GM13976 (cell line): ENCODE measurements at places on chromosomes 11 and 22.

- DNase-seq, result no peak
Observed at GRCh38 chr11:11036185-11036847, 178.5 kb upstream of the ZBED5 start.

- DNase-seq, result peak; percentile 83
Observed at GRCh38 chr11:45102810-45103621, 43.4 kb upstream of the PRDM11 start.

DNA sequence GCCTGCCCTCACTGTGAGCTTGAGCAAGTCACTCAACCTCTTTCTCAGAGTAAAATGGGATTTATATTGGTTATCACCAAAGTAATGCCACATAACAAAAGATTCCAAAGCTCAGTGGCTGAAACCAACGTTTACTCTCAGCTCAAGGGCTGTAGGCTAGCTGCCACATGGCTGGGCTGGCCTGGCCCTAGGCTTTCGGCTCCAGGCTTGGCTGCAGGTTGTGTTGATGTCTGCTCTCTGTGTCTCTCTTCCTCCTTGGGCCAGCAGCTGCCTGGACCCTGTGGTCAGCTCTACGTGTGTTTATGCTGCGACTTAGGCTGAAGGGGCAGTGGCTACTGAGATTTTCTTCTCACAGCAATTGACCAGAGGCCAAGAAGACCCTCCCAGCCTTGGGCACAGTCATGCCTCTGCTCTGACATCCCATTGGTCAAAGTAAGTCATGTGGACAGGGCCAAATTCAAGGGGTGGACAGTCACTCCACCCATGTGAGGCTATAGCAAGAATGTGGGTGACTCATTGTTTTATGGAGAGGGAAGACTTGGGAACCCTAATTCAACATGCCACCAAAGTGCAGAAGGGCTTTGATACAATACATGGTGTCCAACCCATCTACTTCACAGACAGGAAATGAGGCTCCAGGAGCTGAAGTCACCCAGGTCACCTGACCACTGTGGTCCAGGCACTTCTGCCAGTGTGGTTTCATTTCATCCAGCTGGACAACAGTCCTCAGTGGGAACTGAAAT, 90.6 kb downstream of the TSPAN18 start:
- DNase-seq, result no peak

DNA sequence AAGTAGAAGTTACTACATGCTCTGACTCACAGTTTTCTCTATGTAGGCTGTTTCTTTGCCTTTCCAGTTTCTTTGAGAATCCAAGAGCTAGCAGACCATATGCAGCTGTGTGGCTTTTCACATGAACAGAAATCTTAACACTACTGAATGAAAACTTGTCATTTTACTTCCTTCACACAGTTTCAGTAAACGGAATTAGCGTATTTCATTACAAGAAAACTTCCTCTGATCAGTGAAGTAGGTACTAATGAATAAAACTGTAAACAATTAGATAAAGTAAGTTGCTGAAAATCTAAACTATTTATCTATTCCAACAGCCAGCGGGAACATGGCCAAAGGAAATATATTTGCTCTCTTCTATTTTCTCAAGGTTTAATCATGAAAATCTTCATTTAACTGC, 953.2 kb downstream of the LRRC4C start:
- DNase-seq, result no peak

- DNase-seq, result no peak
Observed at GRCh38 chr11:26017322-26017860, 314.5 kb upstream of the ANO3 start.

- no peak for DNase-seq
Observed at GRCh38 chr22:33720166-33720878, 200.0 kb downstream of the LARGE1 start.

- DNase-seq, result no peak
Observed at GRCh38 chr11:116334596-116334995, 438.2 kb downstream of the BUD13 start.

- no peak for DNase-seq
Observed at GRCh38 chr11:67120456-67120855, 1.4 kb downstream of the KDM2A start.

DNA sequence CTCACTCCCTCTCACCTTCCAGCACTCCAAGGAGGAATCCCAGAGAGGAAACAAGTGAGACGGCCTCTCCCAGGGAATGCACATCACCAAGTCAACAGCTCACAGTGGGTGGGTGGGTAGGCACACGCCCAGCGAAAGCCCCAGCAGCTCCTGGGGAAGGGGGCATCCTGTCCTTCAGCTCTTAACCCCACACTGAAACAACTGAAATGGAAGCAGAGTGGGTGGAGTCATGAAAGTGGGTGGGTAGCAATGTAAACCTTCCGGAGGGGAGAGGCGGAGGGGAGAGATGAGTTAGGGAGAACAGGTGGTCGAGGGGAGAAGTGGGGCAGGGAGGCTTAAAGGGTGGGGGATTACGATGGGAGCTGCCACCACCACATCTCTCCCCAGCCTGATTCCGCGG, 5.4 kb downstream of the MCHR1 start:
- no peak for DNase-seq

- DNase-seq, result peak; percentile 60
Observed at GRCh38 chr11:115924744-115925567, 420.7 kb upstream of the CADM1 start.

- no peak for DNase-seq
Observed at GRCh38 chr22:27419473-27419872, 382.1 kb downstream of the MN1 start.

- DNase-seq, result no peak
Observed at GRCh38 chr22:45010532-45010900, 711 bp upstream of the PHF21B start.

GRCh38 chr11:46202149-46202548, 75.3 kb upstream of the CREB3L1 start:
- DNase-seq, result no peak

DNA sequence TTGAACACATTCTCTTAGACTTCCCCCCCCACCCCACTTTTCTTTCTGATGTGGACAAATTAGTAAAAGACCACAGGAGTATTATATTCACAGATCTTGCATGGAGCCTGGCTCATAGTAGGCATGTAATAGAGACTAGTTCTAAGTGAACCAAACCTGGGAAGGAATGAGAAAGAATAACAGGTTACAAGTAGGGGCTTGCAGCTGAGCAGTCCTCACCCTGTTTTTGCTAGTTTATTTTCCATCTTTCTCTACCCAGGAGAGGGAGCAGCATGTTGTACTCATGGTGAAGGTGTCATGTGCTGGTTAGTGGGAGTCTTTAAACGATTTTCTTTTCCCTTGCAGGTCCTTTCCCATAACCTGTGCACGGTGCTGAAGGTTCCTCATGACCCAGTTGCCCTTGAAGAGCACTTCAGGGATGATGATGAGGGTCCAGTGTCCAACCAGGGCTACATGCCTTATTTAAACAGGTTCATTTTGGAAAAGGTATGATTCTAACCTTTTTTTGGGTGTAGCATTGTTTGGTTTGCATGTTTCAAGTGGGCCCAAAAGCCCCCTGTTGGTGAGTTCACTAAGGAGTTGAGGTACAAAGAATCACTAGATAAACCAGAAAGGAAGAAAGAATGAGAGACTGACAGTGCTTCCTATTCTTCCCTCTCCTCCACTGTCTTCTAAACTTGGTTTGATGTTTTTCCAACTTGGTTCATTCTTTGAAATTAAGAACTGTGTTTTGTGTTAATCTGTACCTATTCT, 30.1 kb downstream of the SWAP70 start:
- DNase-seq, result no peak

DNA sequence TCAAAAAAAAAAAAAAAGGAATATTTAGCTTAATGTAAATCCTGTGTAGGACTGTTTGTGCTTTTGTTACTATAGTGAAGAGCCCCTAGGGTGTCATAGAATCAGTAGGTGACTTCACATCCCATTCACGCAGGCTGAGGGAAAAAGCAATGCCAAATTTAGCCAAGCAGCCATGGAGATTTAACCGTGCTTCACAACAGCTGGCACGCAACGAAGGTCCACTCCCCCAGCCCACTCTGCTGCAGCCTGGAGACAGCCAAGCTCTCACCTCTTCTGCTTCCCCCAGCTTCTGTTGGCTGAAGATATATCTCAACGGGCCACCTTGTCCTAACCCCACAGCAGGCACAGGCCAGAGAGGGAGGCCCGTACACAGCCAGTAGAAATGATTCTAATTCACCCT, 78.8 kb upstream of the BID start:
- no peak for DNase-seq

DNA sequence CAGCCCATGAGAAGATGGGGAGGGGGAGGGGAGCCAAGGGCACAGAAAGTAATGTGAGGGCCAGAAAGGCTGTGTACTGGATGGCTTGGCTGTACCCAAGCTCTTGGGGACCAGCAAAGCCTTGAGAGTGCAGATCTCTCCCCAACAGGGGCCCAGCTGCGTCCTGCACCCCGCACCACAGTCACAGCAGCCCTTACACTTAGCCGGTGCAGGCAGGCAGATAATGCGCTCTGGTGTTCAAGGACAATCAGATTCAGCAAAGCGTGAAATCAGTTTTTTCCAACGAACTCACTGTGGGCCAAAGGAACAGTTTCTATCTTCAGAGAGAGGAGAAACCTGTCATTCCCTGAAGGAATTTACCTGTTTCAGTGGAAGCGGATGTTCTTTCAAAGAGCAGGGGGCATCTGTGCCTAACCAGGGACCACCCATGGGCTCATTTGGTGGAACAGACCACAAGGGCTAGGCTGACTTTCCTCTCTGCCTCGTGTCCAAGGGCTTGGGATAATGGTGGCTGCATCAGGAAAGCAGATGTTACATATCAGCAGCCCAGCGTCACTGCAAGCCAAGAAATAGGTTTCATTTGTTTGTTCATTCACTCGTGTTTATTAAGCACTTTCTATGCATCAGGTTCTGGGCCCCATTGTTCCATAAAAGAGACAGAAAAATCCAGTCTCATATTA, 81.2 kb upstream of the SPON1 start:
- DNase-seq, result no peak

- no peak for DNase-seq
Observed at GRCh38 chr22:45317551-45318167, 7.9 kb downstream of the FAM118A start.

GRCh38 chr11:67505605-67506396, 638 bp upstream of the PITPNM1 start:
- peak; percentile 85 for DNase-seq

DNA sequence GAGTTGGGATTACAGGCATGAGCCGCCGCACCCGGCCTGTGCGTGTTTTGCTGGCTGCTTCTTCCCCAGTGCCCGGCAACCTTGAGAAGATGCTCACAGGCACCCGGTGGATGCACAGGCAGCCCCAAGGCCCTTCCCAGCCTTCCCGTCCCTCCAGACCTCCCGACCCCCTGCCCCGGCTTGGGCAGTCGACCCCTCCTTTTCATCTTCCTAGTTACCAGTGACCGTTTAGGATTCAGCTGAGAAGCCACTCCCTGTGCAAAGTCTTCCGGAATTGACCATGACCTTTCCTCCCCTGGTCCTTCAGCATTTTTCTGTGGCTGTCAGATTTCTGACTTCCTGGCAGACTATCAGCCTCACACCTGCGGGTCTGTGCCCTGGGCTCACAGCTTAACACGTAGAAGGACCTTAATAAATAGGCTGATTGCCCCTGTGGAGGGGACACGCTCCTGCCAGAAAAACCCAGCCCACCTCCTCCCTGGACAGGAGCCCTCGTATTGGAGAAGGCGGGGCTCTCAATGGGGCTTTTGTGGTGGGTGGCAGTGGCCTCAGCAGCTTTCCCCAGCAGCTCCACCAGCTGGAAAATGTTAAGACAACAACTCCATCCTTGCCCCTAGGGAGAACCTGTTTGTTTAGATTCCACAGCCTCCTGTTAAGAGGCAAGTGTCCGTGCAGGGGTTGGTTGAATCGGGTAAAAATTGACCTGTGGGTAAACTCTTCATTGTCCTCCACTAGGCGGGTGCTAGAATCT, 10.4 kb upstream of the ANO1 start:
- peak; percentile 21 for DNase-seq

DNA sequence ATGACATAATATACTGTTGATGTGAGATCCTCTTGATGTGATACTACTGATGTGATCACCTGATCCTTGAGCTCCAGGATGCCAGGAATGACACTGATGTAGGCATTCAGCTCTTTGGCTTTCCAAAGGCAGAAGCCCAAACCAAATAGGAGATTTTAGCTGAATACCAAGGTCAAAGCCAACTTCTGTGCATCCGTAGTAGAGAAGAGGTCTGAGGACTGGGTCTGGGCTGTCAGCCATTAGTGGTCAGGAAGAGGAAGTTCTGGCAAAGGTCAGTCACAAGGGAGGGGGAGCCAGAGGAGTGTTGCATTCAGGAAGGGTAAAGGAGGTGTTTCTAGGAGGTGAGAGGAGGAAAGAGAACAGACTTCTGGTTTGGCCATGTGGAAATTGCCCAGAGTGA, 53.4 kb upstream of the PARVG start:
- DNase-seq, result no peak

GRCh38 chr11:96196181-96196662, 146.8 kb downstream of the MAML2 start:
- DNase-seq, result no peak

DNA sequence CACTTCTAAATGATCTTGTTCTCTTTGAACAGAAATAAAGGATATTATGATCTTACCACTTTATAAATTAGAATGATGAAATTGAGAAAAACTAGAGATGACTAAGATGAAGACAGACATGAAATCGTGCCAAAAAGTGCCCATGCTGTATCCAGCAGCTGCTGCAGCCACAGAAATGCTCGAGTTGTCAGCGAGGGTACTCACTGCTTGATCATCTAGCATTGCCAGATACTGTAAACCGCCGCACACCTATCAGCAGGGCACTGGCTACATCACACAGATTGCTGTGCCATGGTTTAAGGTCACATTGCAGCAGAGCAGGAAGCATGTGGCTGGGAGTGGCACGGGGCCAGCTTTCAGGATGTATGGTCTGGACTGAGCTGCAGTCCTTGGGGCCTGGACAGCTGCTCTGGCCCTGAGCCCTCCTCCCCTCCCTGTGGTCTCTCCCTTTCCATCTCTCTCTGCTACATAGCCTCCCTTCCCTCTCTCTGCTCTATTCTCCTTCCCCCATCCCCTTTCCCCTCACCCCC, 51.0 kb upstream of the SEPTIN5 start:
- DNase-seq, result peak; percentile 11

GRCh38 chr11:30150425-30150824, 80.4 kb upstream of the FSHB start:
- no peak for DNase-seq

DNA sequence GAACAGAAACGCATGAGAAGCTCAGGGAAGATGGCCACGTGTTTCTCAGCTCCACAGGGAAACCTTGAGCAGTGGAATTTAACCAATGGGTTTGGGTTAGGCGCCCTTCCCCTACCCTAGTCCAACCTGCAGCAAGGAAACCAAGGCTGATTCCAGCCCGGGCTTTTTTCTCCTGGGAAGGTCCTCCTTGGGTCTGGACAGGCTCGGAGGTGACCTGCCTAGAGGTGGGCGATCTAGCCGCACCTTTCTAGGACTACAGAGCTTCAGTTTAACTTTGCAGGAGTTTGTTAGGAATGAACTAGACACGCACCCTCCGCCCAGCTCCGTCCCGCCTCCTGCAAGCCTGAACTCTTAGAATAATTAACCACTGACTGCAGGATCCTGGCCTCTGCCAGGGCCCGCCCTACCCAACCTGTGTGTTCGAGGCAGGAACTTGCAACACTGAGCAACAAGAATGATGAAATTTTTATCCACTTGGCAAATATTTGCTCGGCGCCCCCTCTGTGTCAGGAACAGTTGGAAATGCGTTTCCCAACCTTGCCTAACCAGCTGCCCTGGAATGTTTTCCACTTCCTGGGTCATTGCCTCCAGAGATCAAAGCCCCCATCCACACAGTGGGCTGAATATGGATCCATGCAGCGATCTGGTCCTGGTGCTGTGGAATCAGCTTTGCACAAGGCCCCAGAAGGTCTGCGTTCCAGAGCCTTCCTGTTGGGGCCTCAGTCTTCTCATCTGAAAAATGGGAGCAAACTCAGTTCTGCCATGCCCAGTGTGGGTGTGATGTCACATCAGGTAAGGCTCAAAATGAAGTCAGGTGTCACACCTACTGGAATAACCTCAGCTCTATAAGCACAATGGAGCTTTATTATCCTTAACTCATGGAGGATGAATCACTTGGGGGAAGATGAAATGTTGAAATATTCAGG, 13.3 kb downstream of the MPST start:
- DNase-seq, result no peak
